Large intestine (tissue), 12 donors: ENCODE measurements at places on chromosomes 2 and 18. TPM values are rescaled to one million over a fixed set of nuclear protein-coding genes. Genes with fewer than 3 reads are reported as not detected.

DNA sequence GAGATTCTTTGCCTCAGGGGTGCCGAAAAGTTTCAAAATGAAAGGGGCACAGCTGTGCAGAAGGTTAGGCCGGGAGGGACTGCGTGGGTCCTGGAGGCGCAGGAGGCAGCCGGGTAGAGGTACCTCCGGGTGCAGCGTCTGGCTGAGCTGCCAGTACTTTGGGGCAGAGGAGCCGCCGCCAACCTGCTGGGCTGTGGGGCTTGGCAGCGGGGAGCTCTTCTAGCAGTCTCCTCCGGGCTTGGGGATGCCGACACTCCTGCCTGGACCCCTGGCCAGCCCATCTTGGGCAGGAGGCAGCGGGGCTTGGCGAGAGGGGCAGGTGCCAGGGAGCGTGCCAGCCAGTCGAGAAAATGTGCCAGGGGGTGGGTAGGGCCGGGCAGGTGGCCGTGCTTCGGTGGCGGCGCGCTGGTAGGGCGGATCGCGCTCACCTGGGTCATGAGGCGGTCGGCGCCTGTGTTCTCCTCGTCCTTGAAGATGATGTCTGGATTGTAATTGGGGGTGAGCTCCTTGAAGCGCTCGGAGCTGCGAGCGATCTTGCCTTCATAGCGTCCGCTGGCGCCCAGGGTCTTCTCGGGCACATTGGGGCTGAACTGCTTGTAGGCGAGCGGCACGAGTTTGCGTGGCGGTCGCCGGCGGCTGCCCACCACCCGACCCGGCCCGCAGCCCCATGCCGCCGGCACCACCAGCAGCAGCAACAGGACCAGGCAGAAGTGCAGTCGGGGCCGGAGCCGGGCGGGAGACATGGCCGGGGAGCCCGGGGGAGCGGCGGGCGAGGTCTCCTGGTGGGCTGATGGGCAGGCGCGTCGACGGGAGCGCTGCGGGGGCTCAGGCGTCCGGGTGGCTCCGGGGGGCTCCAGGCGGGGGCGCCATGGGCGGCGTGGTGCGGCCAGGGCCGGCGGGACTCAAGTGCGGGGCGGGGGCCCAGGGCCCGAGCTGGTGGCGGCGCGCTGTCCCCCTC lies 717 bp downstream of the IHH start:
- no peak for DNase-seq

DNA sequence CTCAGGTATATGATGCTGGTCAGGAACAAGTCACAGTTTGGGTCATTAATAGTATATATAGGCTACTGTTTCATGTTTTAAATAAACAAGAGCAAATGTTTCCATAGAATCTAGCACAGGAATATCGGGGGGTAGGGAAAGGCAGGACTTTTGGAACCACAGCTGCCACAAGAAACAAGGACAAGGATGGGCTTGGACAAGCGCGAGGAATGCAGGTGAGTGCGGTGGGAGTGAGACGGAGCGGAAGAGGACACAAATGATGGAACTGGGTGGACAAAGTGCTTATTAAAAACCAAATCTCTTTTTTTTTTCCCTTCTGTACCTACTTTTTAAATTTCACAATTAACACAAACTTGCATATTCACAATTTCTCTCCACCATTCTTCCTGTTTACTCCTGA lies 49.1 kb downstream of the SNORC start:
- DNase-seq = no peak

DNA sequence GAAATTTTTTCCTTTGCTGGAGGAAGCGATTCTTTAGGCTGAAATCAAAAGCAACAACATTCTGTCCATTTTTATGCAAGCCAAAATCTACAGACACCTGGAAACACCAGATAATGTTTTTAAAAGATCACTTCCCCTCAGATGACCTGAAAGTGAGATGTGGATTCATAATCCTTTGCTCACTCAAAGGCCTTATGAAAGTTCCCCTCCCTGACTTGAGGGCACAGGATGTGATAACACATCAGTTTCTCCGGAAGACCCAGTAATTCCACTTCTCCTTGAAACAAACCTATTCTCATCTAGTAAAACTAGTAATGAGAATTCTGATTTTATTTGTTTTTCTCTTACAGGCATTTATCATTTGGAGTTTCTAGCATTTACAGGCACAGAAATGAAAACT lies 218.3 kb upstream of the RND3 start:
- DNase-seq = no peak

GRCh38 chr2:118643294-118643693 lies 204.2 kb downstream of the EN1 start:
- DNase-seq = no peak

GRCh38 chr2:171531836-171532450 lies 9.7 kb downstream of the CYBRD1 start:
- no peak for DNase-seq

DNA sequence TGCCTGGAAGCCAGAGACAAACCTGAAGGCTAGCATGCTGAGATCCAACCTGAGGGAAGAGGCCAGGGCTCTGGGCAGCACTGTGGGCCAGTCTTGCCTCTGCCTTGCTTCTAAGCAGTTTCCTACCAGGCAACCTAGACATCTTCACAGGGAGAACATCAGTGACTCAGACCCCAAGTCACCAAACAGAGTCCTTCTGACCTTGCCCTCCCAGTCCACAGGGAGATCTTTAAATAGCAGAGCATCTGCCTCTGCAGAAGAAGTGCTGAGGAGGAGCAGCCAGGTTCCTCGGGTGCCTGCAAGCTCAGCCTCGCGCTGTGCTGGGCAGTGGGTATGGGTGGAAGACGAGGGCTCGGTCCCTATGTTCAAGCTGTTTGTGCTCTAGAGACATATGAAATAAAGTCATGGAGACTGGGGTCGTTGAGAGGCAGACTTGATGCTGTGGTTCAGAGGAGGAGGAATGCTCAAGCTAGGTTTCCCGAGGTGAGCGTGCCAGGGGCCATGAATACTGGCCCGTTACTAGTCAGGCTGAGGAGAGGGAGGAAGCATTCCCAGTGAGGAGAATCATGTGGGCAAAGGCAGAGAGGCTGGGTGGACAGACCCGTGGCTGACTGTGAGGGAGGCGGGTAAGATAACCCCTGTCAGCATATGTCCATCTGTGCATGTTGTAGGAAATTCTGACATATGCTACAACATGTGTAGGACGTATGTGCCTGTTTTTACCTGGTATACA lies 66.5 kb downstream of the BOLA3 start:
- DNase-seq = no peak

DNA sequence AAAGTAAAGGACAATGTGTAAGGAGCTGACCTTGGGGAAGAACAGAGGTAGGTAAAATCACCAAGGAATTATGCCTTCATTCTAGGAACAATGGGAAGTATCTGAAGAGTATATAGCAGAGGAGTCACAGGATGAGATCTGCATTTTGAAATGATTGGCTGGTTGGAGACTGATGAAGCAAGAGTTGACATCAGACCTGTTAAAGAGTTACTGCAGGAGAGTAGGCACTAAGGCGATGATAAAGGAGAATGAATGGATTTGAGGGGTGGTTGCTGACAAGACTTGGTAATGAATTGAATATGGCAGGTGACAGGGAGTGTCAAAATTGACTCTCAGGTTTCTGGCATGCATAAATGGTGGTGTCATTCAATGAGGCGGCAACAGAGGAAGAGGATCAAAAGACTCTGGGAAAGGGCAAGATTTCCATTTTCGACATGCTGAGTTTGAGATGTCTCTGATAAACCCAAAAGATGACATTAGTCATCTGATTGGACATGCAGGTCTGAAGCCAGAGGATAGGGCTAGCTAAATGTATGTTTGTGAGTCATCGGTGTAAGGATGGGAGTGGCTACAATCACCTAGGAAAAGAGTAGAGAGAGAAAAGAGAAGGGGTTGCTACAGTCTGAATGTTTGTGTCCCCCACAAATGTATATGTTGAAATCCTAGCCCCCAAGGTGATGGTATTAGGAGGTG lies 236.5 kb downstream of the DYM start:
- no peak for DNase-seq

GRCh38 chr18:45116116-45116515 lies 435.4 kb downstream of the SETBP1 start:
- no peak for DNase-seq

DNA sequence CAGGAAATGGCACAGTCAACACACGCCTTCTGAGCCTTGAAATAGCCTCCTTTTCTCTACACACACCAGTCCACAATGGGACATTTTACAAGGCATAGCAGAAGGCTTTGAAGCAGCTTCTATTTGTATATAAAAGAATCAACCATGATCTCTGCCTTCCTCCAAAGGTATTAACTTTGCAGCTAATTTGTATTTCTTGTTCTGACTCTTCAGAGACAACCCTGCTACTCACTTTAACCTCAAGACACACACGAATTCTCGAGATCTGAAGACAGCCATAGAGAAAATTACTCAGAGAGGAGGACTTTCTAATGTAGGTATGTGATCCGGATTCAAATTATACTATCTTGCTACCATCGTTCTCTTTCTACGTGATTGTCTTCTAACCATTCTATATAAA lies 104.6 kb downstream of the VIT start:
- no peak for DNase-seq

- no peak for DNase-seq
Measured at GRCh38 chr2:232607011-232607410, 26.4 kb upstream of the EFHD1 start.

DNA sequence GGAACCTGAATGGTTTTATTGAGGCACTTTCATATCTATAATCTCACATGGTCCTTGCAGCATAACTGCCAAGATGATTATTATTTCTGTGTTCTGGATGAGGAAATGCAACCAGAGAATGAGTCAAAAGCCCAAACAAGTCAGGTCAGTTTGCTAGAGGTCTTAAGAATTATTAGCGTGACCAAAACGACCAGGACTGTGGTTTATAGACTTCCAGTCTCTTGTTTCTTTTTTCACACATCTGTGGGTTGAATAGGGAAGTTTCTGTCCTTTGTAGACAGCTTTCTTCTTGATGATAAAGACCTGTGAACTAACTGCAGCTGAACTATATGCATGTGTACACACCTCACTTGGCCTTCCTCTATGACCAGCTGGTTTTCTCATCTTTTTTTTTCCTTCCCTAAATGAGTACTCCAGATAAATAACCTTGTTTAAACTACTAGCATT lies 13.9 kb downstream of the ADAM23 start:
- no peak for DNase-seq

DNA sequence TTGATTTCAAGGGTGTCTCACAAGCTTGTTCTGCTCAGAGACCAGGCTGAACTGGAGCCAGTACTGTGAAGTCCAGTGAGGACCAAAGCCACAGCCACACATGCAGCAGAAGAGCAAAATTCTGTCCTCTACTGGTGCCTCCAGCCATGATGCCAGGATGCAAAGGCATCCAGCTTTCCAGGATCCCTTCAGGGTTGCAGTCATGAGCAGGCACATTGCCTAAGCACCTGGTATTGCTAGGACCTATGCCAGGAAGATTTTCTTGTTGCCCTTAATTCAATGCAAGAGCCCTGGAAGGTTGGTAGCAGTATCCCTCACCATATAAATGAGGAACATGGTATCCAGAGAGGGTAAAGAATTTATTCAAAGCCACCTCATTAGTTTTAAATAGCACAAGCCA lies 78.9 kb upstream of the CYRIA start:
- DNase-seq = no peak

- DNase-seq = no peak
Measured at GRCh38 chr2:177318613-177319012, 54.1 kb upstream of the NFE2L2 start.

GRCh38 chr2:200452377-200452776 lies 57.5 kb downstream of the KCTD18 start:
- DNase-seq = no peak

DNA sequence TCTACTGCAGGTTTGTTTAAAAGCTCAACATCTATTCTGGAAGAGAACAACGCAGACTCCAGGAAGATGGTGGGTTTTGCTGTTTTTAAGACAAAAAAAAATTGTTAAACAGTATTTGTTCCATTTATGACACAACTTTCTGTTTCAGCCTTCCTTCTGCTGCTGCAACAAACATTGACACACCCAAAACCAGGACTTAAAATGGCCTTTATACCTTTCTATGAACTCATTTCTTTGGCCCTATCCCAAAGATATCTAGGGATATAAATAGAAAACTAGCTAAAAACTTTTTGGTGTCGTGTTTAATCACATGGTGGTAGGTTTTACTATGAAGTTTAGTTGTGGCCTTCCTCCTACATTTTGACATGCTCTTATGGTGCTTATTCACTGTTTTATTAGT lies 964 bp upstream of the GALNT3 start:
- DNase-seq = peak; percentile 75

DNA sequence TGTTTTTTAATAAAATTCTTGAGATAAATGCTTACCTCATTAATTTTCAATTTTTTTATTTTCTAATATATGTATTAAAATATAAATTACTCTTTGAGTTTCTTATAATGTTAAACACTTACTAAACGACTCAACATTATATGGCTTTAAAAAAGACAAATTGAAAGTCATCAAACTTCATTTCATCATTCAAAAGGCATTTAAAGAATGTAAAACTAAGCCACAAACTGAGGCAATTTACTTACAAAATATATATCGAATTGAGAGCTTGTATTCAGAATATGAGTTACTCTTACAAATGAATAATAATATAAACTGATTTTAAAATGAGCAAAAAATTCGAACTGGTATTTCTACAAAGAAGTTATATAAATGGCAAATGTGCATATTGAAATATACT lies 1262.2 kb upstream of the PIK3C3 start:
- no peak for DNase-seq

DNA sequence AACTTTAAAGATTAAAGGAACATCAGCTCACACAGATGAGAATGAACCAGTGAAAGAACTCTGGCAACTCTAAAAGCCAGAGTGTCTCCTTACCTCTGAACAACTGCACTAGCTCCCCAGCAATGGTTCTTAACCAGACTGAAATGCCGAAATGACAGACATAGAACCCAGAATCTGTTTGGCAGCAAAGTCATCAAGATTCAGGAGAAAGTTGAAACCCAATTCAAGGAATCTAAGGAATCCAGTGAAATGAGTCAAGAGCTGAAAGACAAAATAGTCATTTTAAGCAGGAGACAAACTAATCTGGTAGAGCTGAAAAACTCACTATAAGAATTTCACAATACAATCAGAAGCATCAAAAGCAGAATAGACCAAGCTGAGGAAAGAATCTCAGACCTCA lies 72.0 kb downstream of the STRADB start:
- no peak for DNase-seq

CACNB4 gene
- 1.8 TPM for polyA plus RNA-seq

PID1 gene
- polyA plus RNA-seq = 12.4 TPM

DSG2 gene
- 96.9 TPM for polyA plus RNA-seq

UGT1A3 gene
- polyA plus RNA-seq = 0.16 TPM

TMEM182 gene
- polyA plus RNA-seq = 6.3 TPM

METAP1D gene
- polyA plus RNA-seq = 11.4 TPM

UGT1A4 gene
- 0.04 TPM for polyA plus RNA-seq

PRKCE gene
- polyA plus RNA-seq = 13.0 TPM

UGT1A10 gene
- 0.06 TPM for polyA plus RNA-seq

IL36B gene
- polyA plus RNA-seq = not detected

IL1RL2 gene
- 0.34 TPM for polyA plus RNA-seq
